Stromal cell of bone marrow (primary cell): ENCODE measurements at places on chromosomes 4 and X.

GRCh38 chr4:10552591-10553280, 95.5 kb upstream of the ZNF518B start:
- DNase-seq, result no peak

- no peak for DNase-seq
Measured at GRCh38 chr4:118190903-118191302, 156.6 kb downstream of the NDST3 start.

- DNase-seq, result no peak
Measured at GRCh38 chr4:133929531-133930239, 271.9 kb downstream of the PABPC4L start.

- peak; percentile 28 for DNase-seq
Measured at GRCh38 chr4:83932750-83933391, 397.0 kb downstream of the GPAT3 start.

GRCh38 chr4:100362366-100362765, 155.5 kb downstream of the EMCN start:
- DNase-seq, result no peak

GRCh38 chr4:48985976-48986653, at the start of gene CWH43:
TSS of gene CWH43 (plus strand) at chr4:48986275. CDS start at chr4:48986430, 155 bp downstream.
- DNase-seq, result no peak

DNA sequence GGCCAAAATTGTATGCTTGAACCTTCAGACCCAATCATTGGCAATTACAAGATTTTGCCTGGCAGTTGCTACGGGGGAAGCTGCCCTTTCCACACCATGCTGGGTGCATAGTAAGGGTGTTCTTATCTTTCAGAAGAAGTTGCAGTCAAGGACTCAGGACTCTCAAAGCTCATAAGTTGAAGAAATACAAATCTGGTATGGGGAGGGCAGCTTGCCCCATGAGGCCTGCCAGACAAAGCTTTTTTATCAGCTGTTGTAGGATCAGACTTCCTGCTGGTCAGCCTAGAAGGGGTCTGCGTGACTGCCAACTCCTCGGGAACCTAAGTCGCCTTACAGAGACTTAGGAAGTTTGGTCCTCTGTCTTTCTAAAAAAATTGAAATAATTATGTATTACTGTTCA, 174.9 kb upstream of the TECRL start:
- no peak for DNase-seq

GRCh38 chrX:790041-790506, 159.5 kb downstream of the SHOX start:
- no peak for DNase-seq

DNA sequence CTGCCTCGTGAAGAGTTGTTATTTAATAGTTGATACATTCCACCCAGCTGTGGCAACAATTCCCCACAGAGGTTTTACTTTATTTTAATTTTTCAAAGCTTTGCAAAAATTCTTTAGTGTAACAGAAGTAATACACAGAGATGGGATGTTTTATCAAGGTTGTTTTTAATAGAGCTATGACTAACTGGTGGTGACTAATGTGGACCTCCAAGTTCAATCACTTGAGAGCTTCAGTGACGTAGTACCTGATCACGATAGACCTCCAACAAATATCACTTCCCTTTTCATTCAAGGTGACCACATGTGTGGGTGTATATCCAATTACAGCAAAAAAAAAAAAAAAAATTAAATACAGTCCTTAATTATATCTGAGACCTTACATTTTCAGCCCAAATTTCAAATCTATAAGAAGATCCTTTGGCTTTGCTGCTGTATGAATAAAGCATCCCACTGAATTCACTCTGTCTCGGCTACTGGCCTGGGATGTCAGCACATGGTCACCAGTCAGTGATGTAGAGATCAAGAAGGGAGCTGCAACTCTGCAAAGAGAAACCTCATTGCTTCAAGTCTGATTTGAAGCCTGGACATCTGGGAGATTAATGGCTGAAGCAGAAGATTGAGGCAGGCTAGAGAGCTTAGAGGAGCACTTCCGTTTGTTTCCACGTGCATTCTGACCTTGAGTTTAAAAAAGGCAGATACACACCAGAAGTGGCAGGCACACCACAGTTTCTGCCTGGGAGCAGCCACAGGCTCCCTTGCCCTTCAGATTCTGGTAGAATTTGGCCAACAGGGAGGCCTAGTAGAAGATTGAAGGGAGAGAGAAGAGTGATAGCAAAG, 345.9 kb upstream of the NOCT start:
- no peak for DNase-seq

DNA sequence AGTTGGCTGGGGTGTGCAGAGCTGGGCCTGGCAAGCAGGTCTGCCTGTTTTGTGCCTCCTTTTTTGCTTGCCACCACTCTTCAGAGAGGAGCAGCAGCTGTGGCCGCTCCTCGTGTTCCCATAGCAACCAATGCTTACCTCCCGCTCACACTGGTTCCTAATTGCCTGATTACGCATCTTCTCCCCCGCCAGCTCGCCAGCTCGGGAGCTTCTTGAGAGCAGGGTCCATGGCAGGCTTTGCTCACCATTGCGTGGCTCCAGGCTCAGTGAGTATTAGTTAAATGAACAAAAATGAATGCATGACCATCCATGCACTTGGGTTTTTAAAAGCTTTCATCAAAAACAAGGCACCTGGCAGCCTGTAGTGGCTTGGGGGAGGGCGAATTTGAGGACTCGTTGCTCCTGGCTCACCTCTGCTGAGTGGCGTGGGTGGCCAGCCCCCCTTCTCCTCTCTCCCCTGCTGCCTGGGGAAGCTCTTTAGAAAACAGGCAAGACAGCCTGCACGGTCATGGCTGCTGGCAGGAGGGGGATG, 14.2 kb upstream of the PJA1 start:
- DNase-seq, result no peak

- DNase-seq, result no peak
Measured at GRCh38 chr4:110532901-110533589, 57.1 kb downstream of the ENPEP start.

DNA sequence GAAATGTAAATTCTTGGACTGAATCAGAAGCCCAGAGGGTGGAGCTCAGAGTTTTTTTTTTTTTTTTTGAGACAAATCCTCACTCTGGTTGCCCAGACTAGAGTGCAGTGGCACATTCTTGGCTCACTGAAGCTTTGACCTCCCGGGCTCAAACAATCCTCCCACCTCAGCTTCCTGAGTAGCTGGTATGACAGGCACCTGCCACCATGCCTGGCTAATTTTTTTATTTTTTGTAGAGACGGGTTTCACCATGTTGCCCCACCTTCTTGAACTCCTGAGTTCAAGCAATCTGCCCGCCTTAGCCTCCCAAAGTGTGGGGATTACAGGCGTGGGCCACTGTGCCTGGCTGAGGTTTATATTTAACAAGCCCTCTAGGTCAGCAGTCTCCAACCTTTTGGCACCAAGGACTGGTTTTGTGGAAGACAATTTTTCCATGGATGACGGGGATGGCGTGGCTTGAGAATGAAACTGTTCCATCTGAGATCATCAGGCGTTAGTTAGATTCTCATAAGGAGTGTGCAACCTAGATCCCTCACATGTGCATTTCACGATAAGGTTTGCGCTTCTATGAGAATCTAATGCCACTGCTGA, 76.7 kb downstream of the FHIP1A start:
- DNase-seq, result peak; percentile 8

DNA sequence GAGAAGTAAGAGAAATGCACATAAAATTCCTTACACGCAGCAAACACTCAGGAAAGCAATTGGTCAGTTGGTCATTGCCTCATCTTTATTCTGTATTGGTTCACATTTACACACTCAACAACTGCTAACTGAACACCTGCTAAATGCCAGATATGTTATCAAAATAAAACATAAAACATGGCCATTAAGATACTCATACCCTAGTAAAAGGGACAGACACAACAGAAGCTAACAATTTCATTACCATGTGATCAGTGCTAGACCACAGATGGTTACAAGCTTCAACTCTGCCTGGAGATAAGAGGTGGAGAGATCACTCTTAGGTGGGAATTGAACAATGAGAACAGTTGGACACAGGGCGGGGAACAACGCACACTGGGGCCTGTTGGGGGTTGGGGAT, 26.2 kb downstream of the TEC start:
- DNase-seq, result no peak

DNA sequence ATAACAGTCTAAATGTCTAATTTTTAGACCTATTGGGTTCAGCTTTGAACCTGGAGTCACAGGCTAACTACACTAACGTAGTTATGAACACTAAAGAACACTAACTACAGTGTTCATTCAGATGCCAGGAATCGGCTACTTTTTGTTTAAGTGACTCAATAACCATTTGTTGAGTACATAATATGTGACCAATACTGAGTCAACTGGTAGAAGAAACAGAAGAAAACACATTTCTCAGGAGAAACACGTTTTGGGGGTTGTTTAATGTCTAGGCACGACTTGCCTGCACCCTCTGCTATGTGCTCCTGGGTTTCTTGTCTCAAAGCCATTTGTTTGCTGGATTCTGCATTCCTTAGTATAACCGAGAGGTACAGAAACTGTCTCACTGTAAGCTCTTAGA, 18.6 kb upstream of the CLNK start:
- no peak for DNase-seq

- DNase-seq, result no peak
Measured at GRCh38 chrX:29947225-29947624, 268.1 kb upstream of the MAGEB2 start.

GRCh38 chr4:28179126-28179525, 1318.5 kb downstream of the STIM2 start:
- DNase-seq, result no peak

GRCh38 chr4:82372517-82373485, 990 bp downstream of the HNRNPD start:
- DNase-seq, result peak; percentile 35

DNA sequence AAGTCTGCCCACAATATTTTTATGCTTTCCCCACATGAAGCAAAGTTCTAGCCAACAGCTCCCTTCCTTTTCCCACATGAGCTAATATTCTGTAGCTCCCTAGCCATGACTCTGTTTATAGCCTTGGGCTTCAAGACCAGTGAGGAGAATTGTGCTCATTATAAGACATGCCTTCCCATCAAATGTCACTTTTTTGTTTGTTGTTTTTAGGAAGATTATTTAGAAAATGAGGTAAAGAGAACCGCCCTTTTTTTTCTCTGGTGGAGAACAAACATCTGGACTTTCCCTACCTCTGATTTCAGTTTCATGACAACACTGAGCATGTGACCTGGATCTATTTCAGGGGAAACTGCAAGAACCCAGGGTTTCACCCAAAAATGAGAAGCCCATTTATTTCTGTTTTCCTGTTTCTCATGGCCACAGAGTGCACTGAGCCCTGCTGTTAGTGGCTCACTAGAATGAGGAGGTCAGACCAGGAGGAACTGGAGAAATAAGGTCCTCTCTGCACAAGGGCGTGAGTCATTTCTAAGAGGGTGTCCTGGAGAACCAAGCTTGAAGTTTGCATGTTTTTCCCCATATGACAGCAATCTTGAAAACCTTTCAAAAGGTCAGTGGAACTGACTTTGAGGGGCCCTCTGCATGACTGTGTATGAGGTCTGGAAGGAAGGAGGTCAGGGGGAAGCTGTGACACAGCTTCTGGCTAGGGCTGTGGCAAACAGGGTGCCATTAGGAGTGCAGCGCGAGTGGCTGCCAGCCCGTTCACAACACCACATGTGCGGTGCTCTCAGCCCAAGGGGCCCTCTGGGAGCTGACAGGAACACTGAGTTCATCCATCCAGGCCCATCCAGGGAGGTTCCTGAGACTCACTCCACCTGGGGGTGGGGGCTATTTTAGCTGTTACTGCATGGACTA, 55.2 kb downstream of the CHST7 start:
- DNase-seq, result peak; percentile 58

DNA sequence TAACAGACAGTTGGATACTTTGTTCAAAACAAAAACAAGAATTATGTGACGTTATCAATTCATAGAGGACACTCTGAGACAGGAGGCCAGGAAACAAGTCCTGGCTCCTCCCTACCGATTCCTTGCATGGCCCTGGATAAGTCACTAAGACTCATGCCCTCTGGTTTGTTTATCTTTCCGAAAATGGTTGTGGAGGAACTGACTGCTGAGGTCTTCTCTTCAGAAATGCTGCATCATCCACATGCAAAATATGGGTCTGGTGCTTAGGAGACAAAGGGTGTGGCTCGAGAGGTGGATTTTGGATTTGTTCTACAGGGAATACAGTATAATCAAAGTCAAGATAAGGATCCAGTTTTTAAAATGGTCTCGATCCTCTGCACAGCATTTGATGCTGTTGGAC, 130.9 kb downstream of the RELL1 start:
- DNase-seq, result no peak

GRCh38 chr4:173056271-173056670, 112.3 kb upstream of the GALNT7 start:
- no peak for DNase-seq

DNA sequence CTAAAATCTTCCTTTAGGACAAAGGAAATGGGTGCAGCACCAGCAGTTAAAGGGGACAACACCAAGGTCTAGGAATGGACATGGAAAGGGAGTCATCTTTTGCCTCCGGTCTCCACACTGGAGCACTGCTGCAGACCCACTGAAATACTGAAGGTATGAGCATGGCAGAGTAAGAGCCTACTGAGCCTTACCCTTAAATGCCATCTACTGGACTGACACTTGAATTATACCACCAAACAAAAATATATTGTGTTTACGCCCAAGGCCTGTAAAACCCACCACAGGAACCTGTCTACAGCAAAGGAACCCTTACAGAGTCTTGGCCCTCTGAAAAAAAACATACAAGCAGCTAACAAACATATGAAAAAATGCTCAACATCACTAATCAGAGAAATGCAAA, 443.4 kb downstream of the CCSER1 start:
- no peak for DNase-seq

DNA sequence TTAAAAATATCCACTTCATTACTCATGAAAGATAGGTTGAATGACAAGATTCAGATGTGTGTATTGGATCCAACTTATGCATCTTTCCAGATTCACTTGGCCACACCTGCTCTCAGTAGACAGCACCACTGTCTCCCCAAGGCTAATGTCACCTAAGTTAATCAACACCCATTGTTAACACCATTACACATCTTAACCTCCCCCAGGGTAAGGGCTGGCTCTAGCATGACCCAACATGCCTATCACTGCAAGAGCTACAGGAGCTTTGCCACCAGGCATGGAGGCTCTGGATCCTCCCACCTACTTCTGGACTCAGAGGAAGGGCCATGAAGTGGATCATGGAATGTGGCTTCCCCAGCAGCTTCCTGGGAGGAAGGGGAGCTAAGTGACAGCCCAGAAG, 32.8 kb upstream of the LSM6 start:
- no peak for DNase-seq

DNA sequence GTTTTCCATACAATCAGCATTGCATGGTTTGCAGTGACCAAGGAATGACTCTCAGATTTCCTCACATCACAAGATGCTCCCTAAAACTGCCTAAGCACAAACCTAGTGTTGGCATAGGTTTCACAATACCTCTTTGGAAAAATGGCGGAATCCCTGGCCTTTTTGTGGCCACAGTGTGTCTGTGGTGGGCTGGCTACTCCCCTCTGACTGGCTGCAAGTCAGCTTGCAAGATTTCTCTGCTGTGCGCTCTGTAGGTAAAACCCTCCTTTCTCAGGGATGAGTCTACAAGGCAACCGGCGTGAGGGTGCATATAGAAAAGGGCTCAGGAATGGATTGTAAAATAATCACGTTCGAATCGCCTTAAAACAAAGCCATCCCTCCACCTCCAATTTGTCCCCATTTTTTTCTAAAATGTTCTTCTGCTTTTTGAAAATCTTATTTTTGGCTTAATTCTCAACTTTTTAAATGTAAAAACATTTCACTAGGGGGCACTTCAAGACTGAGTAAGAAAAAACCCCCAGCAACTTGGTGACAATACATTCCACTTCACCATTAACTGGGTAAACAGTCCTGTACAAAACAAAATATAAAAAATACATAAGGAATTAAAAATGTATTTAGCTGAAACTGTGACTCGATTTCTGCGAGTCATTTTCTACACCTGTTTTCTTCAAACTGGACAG, 235.6 kb downstream of the STIM2 start:
- no peak for DNase-seq
